ENCODE measurements at places on chromosomes 2 and 18. TPM values are rescaled to one million over a fixed set of nuclear protein-coding genes. Genes with fewer than 3 reads are reported as not detected.

TFPI gene
- total RNA-seq, result 19.7 TPM

HAAO gene
- 1.5 TPM for total RNA-seq

AGAP1 gene
- 35.2 TPM for total RNA-seq

FASTKD1 gene
- 64.2 TPM for total RNA-seq

FSHR gene
- total RNA-seq, result not detected

SERPINB3 gene
- total RNA-seq, result not detected

ASXL2 gene
- 5.9 TPM for total RNA-seq

CDH2 gene
- 150 TPM for total RNA-seq

TNFAIP6 gene
- total RNA-seq, result 0.25 TPM

MRPL44 gene
- total RNA-seq, result 50.9 TPM

IL36RN gene
- total RNA-seq, result not detected

IHH gene
- 0.25 TPM for total RNA-seq

TOGARAM2 gene
- under 0.01 TPM for total RNA-seq

BOLL gene
- not detected for total RNA-seq

PROKR1 gene
- 0.25 TPM for total RNA-seq

METAP1D gene
- 6.6 TPM for total RNA-seq

CAVIN2 gene
- 6.9 TPM for total RNA-seq

SLC11A1 gene
- 2.0 TPM for total RNA-seq

All from temporal lobe (tissue), 4 donors.